ENCODE measurements at places on chromosomes 6 and 20. TPM values are rescaled to one million over a fixed set of nuclear protein-coding genes. Genes with fewer than 3 reads are reported as not detected.

DNA sequence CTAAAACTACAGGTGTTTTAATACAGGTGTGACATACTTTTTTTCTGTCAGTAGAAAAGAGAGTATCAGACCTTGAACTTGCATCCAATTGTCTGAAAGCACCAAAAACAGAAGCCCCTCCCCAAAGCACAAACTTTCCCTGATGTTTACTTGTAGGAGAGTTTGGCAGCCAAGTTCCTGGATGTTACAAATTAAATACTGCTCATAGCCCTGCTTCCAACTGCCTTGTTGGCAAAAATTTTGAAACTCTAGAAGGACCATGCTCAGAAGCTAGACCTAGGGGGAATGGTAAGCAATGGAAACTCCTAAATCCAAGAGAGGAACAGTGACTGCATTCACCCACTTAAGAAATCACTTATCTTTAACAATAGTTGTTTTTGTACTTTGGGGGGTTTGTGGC lies 17.0 kb upstream of the ARG1 start:
- DNase-seq: no peak

DNA sequence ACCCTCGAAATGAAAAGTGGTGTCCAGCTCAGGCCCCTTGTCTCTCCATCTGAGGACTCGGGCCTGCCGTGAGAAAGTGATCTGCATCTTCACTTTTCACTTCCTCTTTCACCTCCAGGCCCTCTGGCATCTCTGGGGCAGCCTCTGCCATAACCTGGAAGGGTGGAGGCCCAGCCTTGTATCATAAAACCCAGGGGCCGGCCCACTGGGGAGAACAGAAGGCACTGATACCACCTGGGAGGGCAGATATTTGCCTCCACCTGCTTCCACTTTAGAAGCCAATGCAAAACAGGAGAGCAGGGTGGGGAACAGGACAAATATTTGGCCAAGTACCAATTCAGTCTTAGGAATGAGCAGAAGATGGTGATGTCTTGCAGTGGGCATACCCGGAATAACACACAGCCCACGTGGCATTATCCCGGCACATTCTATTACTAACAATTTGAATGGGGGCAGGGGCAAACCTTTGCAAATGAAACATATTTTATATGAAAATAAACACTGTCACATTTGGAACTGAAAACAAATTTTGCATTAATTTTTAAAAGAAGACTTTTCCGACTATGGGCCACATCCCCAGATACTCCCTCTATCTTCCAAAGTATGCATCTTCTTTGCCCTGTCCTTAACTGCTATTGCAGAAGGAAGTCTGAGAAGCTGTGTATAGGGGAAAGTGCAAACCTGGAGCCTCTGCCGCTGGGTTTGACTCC lies 69.2 kb upstream of the TBC1D7 start:
- DNase-seq: no peak

DNA sequence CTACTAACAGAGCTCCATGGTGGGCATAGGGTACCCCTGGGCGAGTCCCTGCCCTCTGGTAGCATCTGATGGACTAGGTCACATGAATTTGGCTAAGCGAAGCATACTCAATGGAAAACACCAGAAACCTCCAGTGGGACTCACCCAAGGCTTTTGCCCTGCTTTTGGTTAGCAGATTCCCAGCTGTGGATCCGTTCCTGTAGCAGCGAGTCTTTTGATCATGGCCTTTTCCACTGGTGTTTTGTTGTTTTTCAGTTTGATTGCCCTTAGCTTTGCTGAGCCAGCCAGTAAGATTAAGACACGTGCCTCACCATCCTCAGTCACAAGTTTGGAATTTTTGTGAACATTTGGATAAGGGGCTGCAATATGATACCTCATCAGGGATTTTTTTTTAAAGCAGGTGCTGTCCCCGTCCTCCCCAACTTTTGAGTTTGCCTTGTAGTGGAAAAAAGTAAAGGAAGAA lies 8.0 kb downstream of the TNFAIP3 start:
- DNase-seq: no peak

DNA sequence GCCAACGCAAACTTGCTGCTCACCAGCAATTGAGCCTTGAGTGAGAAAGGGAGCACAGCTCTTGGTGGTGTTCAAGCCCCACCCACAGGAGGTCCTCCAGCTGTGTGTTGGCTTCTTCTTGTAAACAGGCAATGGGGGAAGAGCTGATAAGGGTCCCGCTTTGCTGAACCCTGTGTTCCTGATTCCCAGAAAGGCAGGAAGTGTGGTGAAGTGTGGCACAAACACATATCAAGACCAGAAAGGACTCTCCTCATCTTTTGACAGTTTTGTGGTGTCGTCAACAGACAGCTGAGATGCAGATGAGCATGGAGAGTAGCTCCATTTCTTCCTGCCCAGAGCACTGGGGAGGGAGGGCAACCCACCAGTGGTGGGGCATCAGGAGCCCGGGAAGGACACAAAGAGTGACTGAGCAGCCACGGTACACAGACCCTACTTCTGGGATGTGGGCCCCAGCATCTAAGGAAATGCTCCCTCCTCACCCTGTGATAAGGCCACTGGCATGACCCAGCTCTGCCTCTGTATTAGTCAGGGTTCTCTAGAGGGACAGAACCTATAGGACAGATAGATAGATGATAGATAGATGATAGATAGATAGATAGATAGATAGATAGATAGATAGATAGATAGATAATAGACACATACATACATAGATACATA lies 188.9 kb upstream of the TAB2 start:
- no peak for DNase-seq

- no peak for DNase-seq
Observed at GRCh38 chr6:74585753-74586152, 620.1 kb downstream of the COL12A1 start.

DNA sequence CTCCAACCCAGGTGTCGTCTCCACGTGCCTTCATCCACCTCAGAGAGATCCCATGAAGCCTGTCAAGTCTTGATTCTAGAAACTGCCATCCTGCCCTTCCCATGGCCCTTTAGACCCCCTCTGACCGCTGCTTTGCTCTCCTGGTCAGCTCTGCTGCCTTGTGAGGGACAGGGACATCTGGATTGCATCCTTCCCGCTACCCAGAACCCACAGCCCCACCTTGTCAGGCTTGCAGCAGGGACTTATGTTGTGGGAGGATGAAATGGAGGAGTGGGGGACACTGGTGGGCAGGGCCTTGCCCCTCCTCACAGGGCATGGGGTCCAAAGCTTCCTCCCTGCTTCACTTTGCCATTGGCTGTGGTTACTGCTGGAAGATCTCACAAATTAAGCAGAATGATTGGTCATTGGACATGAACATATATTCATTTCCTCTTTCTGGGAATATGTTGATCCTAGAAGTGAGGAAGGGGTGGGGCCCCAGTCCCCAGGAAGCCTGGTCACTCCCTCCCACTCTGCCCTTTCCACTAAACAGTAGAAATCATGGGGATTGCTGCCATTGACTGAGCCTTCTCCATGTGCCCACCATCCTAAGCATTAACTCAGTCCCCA lies 4.5 kb downstream of the GLP1R start:
- DNase-seq: no peak

DNA sequence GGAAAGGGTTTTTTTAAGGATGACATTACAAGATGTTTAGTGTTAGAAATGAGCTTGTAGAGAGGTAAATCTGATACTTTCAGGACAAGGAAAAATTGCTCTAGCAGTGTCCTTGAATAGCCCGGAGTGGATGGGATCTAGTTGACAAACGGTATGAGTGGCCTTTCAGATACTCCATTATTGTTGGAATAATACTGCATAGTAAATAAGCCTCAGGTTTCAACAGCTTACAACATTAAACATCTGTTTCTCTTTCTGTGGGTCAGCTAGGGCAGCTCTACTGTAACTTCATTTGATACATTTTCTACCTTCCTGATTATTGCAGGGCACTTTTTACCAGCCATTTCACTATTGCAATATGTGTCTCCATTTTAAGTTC lies 118.0 kb downstream of the B3GAT2 start:
- DNase-seq: no peak

DNA sequence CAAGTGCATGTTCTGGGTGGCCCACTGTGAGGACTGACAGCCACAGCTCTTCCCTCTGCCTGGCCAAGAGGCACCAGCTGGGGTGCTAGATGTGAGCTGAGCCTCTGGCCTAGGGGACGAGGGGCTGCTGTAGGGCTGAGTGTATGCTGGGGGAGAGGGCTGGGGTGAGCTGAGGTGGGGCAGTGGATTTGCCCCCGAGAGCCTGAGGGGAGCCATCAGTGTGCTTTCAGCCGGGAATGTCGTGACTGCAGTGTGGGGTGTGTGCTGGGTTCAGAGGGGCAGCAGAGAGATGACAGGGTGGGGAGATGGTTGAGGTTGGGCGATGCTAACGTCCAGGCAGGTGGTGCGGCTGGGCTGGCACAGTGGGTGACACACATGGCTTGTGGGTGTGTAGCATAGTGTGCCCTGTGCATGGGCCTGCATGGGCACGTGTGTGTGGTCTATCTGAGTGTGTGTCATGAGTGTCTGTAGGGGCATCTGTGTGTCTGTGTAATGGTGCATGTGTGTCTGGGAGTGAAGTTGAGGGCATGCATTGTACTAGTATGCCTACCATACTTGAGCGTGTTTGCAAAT lies 46.0 kb upstream of the BLCAP start:
- no peak for DNase-seq

The FAM209A gene
- total RNA-seq: 0.28 TPM

The PHACTR1 gene
- total RNA-seq: 15.5 TPM

The FYN gene
- 63.9 TPM for total RNA-seq

The EPHA7 gene
- total RNA-seq: 9.6 TPM

The RNF39 gene
- 4.5 TPM for total RNA-seq

The PRKN gene
- 0.59 TPM for total RNA-seq

The MYO6 gene
- total RNA-seq: 40.5 TPM

Measured in WTC11 (cell line).